ENCODE measurements at places on chromosomes 1 and 21.

DNA sequence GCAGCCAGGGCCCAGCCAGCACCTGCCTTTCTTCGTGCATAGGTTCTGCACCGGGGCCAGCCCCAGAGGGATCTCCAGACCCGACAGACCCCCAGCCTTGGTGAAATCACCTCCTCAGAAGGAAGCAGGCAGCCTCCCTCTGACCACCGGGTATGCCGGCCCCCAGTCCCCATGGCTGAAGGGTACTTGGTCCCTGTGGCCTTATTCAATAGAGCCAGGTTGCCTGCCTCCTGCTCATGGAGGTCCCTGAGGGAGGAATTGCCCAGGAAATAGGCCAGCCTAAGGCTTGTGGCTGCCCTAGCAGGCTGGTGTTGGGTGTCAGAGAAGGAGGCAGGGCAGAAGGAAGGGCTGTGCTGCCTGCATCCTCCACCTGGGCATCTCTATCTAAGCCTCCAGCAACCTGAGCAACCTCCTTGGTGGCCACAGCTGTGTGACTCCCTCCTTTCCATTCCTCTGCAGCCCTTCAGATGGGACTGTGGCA lies 338.2 kb upstream of the VAMP3 start:
- no peak for DNase-seq

- no peak for DNase-seq
Observed at GRCh38 chr1:24551290-24551959, 4.5 kb upstream of the NCMAP start.

DNA sequence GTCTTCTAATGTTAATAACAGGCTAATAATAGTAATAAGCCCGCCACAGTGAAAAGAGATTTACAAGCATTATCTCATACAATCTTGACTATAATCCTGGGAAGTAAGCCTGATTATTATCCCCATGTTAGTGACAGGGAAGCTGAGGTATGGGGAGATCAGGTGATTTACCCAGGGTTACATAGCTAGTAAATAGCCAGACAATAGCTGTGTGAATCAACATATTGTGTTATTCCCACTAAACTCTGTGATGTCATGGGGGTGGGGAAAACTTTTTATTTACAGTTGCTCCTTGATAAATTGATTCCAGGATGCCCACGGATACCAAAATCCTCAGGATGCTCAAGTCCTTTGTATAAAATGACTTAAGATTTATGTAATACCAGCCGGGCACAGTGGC lies 181.9 kb downstream of the LMO4 start:
- no peak for DNase-seq

- DNase-seq: no peak
Observed at GRCh38 chr1:220983877-220984635, 104.8 kb downstream of the HLX start.

DNA sequence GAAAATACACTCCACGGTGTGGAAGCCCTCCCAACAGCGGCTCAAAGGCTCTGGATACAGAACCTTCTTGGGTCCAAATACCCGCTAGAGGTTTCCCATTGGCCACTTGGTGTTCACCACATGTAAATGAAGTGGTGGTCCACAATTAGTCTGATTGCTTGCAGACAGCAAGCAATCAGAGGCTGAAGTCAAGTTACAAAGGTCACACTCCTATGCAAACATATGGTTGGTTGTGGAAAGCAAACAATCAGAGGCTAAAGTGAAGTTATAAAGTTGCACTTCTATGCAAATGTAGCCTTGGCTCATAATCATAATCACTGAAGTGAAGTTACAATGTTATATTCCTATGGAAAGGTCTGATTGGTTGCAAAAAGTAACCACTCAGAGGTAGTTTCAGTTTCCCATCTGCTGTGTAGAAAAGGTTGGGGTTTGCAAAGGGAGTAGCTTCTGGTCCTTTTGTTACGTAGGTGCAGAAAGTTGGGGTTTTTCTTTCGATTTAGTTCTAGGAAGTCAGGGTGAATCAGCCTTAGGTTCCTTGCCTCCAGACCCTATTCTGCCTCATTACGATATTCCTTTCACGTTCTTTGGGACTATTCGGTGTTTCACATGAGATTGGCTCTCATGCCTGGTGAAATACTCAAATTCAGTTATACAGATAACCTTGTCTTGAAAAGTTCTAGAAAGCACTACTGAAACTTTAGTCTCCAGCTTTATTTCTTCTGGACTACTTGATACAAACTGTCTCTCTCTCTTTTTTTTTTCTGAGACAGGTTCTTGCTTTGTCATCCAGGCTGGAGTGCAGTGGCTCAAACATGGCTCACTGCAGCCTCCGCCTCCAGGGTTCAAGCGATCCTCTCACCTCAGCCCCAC lies 36.7 kb upstream of the MTF2 start:
- DNase-seq: no peak

GRCh38 chr1:18634276-18634675 lies 3.6 kb downstream of the PAX7 start:
- DNase-seq: no peak

DNA sequence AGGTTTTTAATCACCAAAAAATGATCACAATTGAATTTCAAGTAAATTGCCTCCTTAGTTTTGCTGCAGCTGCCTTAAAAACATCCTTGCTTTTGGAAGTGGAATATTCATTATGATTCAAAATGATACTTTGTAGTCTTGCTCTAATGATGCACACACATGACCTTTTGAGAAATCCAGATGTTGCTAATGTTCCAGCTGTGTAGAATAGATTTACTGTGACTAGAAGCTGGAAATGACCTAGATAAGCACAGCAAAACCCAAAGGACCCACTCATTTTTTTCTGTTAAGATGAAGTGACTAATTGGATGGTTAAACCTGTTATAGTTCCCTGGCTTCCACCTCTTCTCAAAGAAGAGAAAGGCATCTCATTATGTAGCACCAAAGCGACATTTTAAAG lies 64.6 kb upstream of the RALGPS2 start:
- no peak for DNase-seq

- no peak for DNase-seq
Observed at GRCh38 chr21:35990609-35991008, 69.7 kb downstream of the SETD4 start.

DNA sequence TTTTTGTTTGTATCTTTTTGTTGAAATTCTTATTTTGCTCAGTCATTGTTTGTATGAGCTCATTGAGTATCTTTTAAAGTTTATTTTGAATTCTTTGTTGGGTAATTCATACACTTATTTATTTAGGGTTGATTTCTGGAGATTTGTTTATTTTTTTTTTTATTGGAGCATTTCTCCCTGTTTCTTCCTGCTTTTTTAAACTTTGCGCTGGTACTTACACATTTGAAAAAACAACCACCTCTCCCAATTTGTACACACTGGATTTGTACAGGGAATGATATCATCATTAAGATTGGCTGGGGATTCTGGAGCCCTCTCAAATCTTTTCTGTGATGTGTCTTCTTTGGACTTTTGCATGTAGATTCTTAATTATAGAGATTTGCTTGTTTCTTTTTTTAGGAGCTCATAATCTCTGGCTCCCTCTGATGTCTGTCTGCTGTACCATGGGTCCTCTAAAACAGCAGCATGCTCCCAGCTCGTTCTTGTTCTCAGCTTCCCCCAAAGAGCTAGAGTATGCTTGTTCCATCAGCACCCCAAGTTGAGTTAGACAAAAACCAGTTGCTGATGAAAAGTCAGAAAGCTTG lies 310.7 kb downstream of the DUSP10 start:
- DNase-seq: no peak

- DNase-seq: no peak
Observed at GRCh38 chr1:92973203-92973897, 12.1 kb upstream of the DIPK1A start.

DNA sequence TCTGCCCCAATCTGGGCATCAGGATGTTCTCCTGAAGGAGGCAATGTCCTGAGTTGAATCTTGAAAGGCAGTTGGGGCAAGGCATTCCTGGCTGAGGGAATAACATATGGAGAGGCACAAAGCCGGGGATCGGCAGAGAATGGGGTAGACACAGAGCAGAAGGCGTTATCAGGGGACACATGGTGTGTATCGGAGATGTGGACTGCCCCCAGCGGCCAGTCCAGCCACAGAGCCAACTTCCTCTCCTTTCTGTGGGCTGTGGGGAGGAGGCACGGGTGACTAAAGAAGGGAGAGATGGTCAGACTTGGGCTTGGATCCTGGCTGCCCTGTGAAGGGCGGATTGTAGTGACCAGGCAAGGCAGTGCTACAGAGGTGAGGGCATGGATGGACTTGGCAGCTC lies 32.1 kb downstream of the FOXD2 start:
- DNase-seq: no peak

DNA sequence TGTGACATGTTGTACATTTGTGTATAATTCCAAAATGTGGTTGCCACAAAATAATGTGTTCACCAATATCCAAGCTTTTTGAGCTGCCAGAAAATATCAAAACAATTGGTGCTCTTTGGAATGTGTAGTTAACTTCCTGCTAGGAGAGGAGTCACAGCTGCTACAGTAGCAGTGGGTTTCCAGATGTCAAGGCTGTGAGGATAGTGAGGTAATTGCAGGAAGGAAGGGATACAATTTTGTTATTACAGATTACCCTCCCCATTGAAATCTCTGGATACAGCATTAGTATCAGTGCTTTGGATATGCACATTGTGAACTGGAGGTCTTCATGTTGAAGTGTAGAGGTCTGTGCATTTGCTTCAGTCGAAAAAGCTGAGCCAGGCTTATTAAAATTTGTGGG lies 253.2 kb downstream of the PTPRC start:
- no peak for DNase-seq

DNA sequence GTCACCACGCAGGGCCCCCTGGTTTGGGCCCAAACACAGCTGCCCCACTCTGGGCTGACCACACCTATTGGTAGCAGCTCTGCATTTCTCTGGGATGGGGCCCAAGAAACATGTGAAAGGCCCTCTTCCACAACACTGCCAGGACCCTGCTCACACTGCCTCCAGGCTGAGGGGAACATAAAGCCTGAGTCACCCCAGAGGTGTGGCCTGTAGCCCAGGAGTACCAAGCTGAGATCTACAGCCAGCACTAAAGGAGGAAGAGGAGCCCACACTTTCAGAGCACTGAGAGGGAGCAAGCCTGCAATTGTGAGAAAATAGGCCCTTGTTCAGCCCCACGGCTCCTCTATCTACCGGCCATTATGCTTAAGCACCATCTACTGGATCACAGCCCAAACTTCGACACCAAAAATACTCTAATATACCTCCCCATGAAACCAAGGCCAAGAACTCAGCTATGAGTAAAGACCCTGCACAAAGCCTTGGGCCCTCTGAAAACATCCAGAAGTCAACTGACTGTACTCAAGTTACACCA lies 14.4 kb upstream of the OR2T10 start:
- DNase-seq: no peak

DNA sequence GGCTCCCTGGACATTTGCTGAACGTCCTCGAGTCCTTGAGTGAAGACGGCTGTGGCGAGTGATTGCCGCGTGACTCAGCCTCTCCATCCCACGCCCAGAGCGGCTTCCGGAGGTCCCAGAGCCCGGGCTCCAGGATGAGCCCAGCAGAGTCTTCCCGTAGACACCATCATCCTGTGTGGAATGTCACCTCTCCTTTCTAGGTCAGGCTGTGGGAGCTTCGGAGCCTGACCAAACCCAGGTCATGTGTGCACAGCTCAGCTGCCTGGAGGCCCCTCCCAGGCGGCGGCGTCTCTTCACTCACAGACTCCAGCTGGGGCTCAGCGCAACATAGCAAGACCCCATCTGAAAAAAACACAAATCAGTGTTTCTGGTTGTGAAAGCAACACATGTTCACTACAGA lies 38.2 kb downstream of the PRKCZ start:
- no peak for DNase-seq

DNA sequence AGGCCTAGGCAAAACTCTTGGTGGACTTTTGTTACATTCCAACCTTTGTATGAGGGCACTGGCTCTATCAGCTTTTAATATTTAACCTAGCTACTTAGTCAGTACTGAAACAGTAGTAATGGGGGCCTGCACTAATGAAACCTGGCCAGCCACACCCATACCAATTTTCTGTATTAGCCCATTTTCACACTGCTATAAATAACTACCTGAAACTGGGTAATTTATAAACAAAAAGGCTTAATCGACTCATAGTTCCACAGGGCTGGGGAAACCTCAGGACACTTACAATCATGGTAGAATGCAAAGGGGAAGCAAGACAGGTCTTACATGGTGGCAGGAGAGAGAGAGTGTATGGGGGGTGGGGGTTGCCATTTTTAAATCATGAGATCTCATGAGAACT lies 245.7 kb upstream of the RGS18 start:
- DNase-seq: no peak
